ENCODE measurements at places on chromosomes 16 and 17.
A peak's percentile ranks its signal among the peaks of the same experiment; 100 is the strongest.

- no peak for DNase-seq
These were observed 283.4 kb upstream of the IRX5 start for GRCh38 chr16:54647216-54647615.

DNA sequence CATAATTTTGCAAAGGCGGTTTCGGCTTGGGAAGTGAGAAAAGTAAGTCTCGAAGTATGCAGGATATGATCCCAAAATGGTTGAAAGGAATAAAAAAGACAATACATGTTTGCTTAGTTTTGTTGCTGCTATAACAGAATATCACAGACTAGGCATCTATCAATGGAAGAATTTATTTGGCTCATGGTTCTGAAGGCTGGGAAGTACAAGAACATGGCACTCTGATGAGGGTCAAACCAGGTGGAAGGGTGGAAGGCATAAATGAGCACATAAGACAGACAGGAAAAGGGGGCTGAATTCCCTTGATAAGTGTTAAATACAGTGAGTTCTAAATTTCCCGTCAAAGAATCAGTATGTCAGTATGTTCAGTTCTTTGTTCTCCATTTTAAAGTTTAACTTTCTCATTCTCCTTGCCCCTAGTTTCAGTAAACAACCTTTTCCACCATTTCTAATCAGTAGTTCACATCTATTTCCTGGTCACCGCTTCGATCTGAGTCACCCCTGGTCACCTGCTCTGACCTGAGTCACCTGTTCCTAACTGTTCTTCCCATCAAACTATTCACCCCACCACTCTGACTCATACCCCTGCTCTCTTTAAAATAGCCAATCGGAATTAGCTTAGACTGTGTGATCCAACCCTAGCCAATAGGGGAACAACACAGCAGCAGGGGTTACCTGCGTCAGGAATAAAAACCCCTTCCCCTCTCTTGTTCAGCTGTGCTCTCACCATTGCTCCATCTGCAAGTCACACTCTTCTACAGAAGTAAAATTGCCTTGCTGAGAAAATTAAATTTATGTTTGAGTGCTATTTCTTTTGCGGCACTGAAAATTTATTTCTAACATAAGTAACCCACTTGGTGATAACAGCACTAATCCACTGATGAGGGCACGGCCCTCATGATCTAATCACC lies 240.8 kb downstream of the STX8 start:
- no peak for DNase-seq

DNA sequence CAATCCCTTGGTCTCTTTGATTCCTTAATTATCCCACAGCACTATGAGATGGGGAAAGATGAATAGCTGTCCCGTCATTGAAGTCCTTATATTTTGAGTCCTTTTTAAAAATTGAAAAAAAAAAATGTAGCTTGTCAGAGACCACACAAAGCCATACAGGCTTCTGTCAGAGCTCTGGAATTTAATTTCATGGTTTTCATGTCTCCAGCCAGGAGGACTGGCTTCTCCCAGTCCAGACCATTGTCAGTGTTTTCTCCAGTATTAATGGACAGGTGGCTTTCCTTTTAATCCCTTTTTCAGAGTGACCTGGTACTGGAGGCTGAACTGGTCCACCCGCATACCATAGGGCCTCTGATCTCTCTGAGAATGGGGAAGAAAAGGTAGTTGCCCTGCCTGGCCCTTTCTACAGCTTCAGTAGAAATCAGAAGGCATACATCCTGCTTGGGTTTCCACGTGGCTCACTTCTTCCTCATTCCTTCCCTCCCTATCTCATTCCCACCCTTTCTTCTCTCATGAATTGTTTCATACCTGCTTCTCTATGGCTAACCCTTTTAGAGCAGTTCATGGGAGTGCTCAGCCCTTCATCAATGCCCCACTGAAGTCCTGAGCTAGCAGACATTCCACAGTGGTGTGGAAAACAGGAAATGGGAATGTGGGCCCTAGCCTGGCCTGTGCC lies 29.1 kb downstream of the TRIM16 start:
- no peak for DNase-seq

DNA sequence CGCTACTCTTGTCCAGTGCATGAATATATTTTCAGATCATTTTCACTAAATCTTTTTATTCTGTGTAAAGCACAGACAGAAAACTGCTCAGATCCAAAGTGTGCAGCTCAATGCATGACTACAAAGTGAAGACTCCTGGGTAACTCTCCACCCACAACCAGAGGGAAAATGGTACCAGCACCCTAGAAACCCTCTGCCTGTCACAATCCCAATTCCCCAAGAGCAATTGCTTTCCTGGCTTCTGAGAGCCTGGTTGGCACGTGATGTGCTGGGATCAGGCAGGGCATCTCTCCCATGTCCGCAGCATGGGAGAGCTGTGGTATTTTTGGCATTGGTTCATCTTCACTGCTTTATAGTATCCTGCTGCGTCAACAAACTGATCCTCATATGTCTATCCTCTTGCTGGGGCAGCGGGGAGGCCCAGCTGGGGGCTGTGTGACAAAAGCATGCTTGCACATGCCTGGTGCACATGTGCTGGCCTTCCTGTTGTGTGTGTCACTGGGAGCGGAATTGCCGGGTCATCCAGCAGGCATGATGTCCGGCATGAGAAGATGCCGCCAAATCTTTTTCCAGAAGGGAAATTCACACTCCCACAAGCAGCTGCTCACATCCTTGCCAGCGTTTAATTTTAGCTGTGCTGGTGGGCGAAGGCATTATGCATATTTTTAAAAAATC lies 278.9 kb upstream of the FOXF1 start:
- no peak for DNase-seq

- DNase-seq: no peak
These were observed 250.4 kb downstream of the MRTFB start for GRCh38 chr16:14321542-14321941.

DNA sequence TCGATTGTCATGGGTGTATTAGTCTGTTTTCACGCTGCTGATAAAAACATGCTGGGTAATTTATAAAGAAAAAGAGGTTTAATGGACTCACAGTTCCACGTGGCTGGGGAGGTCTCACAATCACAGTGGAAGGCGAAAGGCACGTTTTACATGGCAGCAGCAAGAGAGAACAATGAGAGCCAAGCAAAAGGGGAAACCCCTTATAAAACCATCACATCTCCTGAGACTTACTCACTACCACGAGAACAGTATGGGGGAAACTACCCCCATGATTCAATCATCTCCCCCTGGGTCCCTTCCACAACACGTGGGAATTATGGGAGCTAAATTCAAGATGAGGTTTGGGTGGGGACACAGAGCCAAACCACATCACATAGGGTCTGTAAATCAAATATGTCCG lies 167.4 kb upstream of the XYLT1 start:
- DNase-seq: no peak

GRCh38 chr17:45384047-45384788 lies 48.5 kb downstream of the ARHGAP27 start:
- DNase-seq: no peak

GRCh38 chr16:75064403-75065148 lies 52.0 kb downstream of the LDHD start:
- DNase-seq: no peak

GRCh38 chr16:46746821-46747776 lies 1.0 kb downstream of the MYLK3 start:
- DNase-seq: no peak

GRCh38 chr17:57422574-57423164 lies 166.3 kb downstream of the MSI2 start:
- DNase-seq: no peak

GRCh38 chr16:28585674-28586073 lies 11.2 kb downstream of the SULT1A2 start:
- no peak for DNase-seq

DNA sequence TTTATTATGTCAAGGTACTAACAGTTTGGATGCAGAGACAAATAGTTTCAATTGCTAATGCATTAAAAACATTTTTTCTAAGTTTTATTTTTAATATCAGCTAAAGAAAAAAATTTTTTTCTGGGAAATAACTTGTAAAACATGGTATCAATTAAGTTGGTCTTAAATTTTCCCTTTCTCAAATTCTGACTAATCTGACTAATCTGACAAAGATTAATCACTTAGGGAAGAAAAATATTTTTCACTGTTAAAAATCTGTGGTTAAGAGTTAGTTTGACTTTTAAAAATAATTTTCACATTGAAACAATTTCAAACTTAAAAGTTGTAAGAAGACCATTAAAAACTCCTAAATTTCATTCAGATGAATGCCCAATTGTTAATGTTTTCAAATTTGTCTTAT lies 74.6 kb downstream of the MYO1D start:
- DNase-seq: no peak

DNA sequence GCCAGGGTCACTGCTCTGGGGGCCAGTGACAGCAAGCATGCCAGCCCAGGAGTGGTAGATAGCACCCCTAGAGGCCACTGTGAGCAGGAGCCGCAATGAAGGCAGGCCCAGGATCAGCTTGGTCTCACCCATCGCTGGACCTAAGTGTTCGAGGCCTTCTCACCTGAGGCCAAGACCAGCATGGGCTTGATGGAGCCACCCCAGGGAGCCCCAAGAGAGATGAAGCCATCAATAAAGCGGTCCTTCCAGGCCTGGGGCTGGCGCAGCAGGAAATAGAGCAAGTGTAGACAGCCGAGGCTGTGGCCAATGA lies 1.8 kb downstream of the LCAT start:
- DNase-seq: peak; percentile 26

- no peak for DNase-seq
These were observed 173.3 kb upstream of the CACNG5 start for GRCh38 chr17:66661411-66662256.

DNA sequence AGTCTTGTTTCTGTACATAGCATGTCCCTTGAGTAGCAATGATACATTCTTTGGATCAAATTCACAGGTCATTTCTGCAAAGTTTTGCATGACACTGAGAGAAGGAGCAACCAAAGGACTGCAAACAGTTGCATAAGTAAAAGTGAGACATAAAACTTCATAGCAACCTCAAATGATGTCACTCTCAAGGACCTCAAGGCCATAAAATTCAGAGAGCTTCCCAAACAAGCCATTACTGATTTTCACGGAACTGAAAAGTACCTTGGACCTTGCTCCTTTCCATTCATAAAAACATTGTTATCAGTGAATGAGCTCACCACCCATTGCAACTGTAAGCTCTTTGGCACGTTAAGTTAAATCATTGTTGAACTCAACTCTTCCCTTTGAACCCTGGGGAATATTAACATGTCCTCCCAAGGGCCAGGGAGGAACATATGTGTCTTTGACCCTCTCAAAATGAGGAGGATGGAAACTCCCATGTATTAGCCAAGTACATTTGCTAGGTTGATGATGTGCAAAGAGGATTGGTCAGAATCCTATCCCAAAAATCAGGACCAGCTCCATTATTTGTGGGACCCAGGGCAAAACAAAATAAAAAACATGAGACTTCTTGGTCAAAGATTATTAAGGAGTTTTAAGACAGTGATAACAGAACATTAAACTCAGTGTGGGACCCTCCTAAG lies 275.0 kb upstream of the DYNLRB2 start:
- DNase-seq: no peak

DNA sequence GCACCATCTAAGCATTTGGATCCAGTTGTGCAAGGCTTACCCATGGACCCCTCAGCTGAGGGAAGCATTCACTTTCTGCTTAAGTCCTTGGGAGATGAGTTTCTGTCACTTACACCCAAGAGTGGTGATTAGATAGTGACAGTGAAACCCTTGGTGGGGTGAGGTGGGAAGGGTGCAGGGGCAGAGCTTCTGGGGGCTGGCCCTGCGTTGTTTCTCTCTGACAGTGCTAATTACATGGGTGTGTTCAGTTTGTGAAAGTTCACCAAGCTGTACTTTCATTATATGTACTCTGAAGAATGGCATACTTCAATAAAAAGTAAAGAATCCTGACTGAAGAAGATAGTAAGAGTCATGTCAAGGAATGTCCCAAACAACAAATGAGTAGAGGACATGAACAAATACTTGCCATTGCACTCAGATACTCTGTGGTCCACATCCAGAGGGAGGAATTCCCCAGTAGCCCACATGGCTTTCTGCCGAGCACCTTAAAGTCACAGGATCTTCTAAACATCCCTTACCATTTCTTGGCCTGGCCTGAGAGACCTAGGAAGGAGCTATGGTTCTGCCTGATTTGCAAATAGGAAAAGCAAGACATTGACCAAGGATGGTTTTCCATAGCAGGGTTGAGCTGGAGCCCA lies 8.4 kb downstream of the CHST6 start:
- no peak for DNase-seq

Data from activated CD4-positive, alpha-beta T cell treated with anti-CD3 and anti-CD28 coated beads, Interleukin-2, amount 50 U/mL, for 1 hour (primary cell).